ENCODE measurements at places on chromosomes 7 and 10.

DNA sequence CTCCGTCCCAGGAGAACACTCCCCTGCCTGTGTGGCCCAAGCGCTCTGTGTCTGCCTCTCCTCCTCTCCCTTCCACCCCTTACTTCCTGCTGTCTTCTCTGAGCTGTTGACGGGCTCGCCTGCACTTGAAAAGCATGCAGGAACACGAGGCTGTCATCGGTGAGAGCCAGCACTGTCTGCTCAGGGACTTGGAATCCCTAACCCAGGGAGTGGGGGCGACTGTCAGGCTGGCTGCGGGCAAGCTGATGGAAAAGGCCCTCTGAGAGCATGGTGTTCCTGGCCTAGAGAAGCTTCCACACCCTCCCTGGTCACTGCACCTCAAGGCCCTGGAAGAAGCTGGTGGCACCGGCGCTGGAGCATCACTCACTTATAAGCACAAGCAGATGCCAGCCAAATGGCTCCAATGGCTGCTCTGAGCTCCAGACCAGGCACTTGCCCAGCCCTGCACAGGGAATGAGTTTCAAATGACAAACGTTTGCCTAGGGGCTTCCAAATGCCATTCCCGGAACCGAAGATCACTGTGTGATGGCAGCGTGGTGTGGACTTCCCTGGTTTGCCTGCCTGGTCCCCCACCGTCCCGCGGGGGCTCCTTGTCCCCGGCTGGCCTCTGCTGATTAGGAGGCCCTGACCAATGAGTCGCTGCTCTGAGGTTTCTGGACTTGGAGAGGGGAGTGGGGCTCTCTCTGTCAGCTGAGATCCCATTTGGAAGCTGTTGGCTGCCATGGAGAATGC, 56.7 kb upstream of the EBF3 start:
- no peaks in the 10 kb centered on the region for H3K27me3 ChIP-seq
- no peak overlapping the region for H3K27ac ChIP-seq

DNA sequence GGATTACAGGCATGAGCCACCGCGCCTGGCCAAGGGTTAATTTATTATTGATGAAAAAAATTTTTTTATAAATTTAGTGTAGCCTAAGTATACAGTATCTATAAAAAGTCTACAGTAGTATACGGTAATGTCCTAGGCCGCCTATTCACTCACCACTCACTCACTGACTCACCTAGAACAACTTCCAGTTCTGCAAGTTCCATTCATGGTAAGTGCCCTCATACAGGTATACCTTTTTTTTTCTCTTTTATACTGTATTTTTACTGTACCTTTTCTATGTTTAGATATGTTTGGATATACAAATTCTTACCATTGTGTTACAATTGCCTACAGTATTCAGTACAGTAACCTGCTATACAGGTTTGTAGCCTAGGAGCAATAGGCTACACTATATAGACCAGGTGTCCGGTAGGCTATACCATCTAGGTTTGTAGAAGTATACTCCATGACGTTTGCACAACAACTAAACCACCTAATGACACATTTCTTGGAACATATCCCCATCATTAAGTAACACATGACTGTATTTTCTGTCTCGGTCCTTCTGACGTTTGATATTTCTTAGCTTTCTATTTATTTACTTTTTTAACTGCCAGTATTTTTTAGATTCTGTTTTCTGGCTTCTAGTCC, 23.4 kb downstream of the IRF5 start:
- peaks cover 28% of the 10 kb centered on the region for H3K36me3 ChIP-seq
- H3K4me1 ChIP-seq = no peaks in the 10 kb centered on the region
- no peak overlapping the region for H3K4me3 ChIP-seq
- no peak overlapping the region for H3K27ac ChIP-seq

DNA sequence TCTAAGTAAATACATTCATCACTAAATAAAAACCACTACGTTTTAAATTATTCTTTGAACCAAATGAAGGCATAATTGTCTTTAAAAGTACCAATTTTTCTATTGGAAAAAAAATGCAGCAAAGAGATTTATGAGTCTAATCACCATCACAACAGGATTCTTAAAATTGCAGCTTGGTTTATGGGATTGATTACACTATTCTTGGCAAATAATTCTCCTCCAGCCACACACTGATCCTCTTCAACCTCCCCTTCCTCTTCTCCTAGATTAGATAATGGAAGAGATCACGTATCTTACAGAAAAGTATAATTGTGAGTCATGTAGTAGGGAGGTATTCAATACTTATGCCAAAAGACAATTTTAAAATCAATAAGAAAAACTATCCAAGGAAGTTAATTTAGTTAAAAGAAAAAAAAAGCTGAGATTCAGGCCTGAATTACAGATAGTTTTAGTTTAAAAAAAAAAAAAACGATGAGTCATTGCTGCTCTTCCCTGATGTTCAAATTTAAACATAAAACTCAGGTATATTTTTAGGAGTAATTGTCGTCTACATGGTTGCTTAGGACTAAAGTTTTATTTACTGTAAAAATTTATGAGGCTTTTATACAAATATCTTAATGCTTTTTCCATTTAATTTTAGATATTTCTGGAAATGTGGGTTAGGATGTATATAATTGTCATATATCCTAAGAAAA, 133.7 kb upstream of the CDK1 start:
- no peak overlapping the region for H3K4me3 ChIP-seq
- no peaks in the 10 kb centered on the region for H3K36me3 ChIP-seq
- H3K27ac ChIP-seq = no peak overlapping the region
- H3K27me3 ChIP-seq = no peaks in the 10 kb centered on the region
- no peak for DNase-seq
- no peaks in the 10 kb centered on the region for H3K4me1 ChIP-seq

DNA sequence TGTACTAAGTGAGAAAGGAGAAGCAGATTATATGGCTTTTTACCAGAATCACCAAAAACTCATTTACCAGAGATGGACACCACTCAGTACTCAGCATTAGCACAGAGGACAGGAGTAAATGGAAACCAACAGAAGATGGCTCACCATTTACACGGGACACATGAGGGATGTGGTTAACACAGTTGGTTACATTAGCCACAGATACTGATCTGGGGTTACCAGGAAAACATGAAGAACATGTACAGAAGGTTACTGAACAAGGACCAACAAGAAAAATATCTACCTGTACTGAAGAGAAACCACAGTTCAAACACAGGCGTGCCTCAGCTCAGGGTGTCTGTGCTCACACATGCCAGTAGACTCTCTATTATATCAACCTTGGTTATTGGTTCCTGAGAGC, 1285.8 kb upstream of the SORCS1 start:
- H3K27me3 ChIP-seq = no peaks in the 10 kb centered on the region
- no peak overlapping the region for H3K27ac ChIP-seq
- H3K4me1 ChIP-seq = no peaks in the 10 kb centered on the region
- no peak for DNase-seq

DNA sequence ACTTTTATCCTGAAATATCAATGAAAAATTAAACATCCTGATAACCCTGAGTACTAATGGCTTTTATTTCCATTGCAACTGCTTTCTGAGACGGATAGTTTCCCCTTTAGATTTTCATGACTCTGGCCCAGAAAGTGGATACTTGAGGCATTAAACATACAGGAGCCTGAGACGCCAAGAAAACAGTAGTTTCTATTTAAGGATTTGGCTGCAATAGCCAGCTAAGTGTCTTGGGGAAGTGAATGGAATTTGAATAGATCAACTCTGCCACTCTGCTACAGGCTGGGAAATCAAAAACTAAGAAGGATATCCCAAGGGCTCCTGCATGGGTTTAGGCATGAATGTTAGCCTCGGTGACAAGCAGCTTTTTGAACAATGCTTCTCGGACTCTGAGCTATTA, 24.7 kb upstream of the GPAM start:
- peaks cover 13% of the 10 kb centered on the region for H3K4me1 ChIP-seq
- no peaks in the 10 kb centered on the region for H3K27me3 ChIP-seq
- H3K27ac ChIP-seq = peak overlapping the region; percentile 62
- DNase-seq = no peak

GRCh38 chr10:114953047-114953446, 15.1 kb downstream of the TRUB1 start:
- no peaks in the 10 kb centered on the region for H3K27me3 ChIP-seq
- H3K36me3 ChIP-seq = no peaks in the 10 kb centered on the region
- no peaks in the 10 kb centered on the region for H3K4me1 ChIP-seq
- no peak for DNase-seq
- no peak overlapping the region for H3K4me3 ChIP-seq
